Stimulated activated CD4-positive, alpha-beta T cell treated with anti-CD3 and anti-CD28 coated beads, TNF-alpha, amount 100 ng/mL, for 48 hours (primary cell): ENCODE measurements at places on chromosomes 3 and 15.

- DNase-seq: no peak
Measured at GRCh38 chr15:92565351-92566125, 90.0 kb downstream of the FAM174B start.

- DNase-seq: no peak
Measured at GRCh38 chr3:46701181-46701939, at the start of gene TMIE. Gene TMIE, plus strand, starts transcription at chr3:46701392. Its CDS starts 96 bp downstream, at chr3:46701488.

DNA sequence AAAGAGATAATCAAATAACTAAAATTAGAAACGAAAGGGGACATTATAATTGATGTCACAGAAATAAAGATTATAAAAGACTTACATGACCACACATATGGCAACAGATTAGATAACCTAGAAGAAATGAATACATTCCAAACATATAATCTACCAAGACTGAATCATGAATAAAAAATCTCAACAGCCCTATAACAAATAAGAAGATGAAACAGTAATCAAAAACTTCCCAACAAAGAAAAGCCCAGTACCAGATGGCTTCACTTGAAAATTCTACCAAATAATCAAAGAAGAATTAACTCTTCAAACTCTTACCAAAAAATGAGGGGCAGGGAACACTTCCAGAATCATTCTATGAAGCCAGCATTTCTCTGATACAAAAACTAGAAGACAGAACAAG is 11.8 kb downstream of the TOP2B start:
- DNase-seq: no peak

DNA sequence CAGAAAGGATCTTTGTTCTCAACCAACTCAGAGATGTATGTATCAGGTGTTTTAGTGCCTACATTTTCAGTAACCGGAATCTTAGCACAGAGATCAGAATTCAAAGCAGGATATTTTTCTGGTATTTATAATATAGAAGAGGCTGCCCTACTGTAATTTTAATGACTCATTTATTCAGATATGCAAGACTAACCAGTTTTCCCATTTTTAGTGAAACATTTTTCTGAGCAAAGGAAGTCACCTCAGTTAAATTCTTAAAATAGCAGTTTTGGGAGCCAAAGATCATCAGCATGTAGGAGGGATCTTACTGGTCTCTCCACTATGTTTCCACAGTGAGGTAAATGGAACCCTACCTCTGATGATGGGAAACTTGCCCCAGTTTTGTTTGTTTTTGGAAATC is 42.0 kb downstream of the SRP14 start:
- no peak for DNase-seq

DNA sequence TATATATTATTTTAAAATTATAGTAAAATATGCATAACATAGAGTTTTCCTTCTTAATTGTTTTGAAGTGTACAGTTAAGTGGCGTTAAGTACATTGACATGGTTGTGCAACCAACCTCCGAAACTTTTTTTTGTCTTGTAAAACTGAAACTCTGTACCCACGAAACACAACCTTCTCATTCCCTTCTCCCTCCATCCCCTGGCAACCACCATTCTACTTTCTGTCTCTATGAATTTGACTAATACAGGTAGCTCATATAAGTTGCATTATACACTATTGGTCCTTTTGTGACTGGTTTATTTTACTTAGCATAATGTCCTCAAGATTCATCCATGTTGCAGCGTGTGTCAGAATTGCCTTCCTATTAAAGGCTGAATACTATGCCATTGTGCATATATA is 179.4 kb downstream of the SATB1 start:
- no peak for DNase-seq

GRCh38 chr3:31534065-31534425 is 1.3 kb downstream of the STT3B start:
- no peak for DNase-seq
